ENCODE measurements at places on chromosomes 4 and X.

GRCh38 chr4:37437163-37437562, 192.6 kb downstream of the NWD2 start:
- DNase-seq = no peak

DNA sequence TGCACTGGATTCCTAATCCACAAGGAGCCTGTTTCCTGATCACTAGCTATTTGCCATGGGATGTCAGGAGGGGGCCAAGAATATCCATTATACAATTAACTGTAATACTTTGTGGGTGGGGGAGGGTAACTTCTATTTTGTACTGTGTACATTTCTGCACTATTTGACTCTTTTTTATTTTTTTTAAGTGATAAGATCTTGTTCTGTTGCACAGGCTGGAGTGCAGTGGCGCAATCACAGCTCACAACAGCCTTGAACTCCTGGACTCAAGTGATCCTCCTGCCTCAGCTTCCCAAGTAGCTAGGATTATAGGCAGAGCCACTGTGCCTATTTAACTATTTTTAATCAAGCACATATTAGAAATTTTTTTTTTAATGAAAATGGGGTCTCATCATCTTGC, 134.1 kb downstream of the ELOVL6 start:
- no peak for DNase-seq

DNA sequence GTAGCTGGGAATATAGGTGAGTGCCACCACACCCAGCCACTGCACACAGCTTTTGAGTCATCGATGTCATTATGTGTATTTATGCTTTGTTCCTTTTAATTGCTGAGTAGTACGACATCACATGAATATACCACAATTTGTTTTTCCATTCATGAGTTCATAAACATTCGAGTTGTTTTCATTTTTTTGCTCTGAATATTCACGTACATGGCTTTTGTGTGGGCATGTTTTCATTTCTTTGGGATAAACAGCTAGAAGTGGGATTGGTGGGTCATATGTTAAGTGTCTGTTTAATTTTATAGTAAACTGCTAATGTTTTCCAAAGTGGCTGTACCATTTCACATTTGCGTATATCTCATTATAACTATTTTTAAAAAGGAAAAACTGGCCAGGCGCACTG, 45.1 kb upstream of the KDR start:
- DNase-seq = no peak

DNA sequence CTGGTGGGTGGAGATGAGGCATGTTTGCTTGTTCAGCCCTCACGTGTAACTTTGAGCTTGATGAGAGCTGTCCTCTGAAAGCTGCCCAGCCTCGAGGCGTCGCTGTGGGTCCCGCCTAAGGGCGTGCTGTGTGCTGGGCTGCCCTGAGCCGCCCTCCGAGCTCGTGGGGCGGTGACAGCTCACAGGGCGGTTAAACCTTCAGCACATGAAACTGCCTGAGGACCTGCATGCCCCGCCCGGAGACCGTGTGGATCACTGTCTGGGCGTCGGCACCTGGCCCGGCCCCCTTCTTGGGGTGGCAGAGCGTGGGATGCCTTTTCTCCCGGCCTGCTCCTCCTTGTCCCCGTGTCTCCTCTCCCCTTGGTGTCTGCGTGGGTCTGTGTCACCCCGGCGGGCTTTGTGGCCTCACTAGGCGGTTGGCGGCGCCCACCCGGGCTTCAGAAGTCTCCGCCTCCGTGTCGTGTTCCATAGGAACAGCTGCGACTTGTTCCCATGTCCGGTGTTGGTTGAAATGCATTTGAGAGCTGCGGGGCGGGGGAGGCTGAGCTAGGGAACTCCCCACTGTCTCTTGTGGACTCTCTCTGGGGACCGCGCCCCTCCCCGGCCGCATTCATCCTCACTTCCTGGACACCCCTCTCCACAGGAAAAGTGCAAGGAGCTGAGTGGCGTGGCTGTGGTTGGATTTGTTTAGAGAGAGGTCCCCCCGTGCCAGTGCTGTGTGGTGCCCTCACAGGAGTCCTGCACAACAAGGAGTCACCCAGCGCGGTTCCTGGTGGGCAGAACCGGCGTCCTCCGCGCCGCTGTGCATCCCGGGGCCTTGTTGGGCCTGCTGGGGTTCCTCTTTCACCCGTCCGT, 6.8 kb downstream of the AKAP17A start:
- no peak for DNase-seq

GRCh38 chrX:39309721-39310152, 508.5 kb downstream of the MID1IP1 start:
- no peak for DNase-seq

DNA sequence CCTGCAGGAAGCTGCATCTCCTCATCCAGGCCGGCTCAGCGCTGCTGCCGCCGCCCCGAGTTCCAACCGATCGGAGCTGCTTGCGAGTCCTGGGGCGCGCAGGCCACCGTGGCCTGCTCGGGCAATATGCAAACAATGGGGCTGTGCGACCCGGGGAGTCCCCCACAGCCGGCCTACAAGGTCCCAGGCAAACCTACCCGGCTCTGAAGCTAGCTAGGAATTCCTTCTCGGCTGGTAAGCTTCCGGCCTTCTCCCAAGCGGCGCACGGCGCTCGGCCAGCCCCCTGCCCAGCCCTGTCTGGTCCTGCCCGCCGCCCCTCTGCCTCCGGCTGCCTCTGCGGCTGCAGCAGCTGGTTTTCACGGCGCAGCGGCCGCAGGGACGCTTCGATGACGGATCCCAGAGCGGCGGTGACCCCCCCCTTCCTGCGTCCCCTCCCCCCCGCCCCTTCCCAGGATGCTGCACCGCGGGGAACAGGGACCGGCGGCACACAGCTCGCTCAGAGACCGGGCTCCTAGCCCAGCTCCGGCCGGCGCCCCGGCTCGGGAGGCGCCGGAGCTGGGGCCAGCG, 59.4 kb downstream of the TSC22D3 start:
- DNase-seq = no peak

DNA sequence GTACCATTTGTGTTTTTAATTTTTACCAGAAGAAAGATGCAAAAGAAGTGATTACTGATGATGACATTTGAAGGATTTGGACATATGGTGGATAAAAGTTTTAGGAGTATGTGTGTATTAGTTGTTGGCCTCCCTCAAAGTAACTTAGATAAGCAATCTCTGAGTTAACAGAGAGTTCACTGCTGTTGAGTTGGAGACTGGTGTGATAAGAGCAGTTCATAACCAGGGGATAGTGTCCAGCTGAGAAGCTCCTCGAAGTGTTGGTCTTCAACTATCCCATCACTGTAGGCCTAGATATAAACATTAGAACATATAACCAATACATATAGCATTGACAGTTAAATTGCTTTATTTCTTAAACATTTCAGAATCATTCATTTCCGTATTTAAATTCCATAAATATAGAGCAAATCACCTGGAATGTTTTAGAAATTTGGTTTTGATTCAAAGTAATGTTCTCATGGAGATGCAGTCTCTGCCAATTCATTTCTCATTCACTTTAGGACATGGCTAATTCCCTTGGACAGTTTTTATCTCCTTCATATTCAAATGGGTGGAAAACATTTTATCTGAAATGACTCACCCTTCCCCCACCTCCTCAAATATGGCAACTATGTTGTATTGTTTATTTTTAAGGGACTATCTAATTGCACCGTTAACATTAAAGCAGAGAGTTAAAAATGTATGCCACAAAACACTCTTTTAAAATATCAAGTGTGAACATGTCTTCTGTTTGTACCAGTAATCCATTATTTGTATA, 136.8 kb upstream of the SLC4A4 start:
- DNase-seq = no peak

- no peak for DNase-seq
Observed at GRCh38 chr4:135966936-135967335, 1565.4 kb downstream of the PCDH18 start.

- no peak for DNase-seq
Observed at GRCh38 chrX:140815868-140816267, 106.3 kb downstream of the LINC00632 start.

GRCh38 chr4:71230271-71231128, 108.3 kb upstream of the SLC4A4 start:
- no peak for DNase-seq

DNA sequence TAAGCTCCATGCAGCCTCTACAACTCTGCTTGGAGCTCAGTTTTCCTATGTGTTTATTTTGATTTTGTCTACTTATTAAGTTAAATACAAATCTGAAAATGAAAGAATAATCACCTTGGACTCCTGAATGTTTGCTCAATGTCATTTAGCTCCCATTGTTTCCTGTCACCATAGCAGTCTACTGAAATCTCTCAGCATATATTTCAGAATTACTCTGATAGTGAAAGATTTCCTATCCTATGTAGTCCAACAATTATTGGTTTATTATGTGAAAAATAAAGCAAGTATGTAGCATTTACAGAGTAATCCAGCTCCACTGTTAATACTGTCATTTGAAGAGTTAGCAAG, 168.4 kb downstream of the CBR4 start:
- DNase-seq = no peak

DNA sequence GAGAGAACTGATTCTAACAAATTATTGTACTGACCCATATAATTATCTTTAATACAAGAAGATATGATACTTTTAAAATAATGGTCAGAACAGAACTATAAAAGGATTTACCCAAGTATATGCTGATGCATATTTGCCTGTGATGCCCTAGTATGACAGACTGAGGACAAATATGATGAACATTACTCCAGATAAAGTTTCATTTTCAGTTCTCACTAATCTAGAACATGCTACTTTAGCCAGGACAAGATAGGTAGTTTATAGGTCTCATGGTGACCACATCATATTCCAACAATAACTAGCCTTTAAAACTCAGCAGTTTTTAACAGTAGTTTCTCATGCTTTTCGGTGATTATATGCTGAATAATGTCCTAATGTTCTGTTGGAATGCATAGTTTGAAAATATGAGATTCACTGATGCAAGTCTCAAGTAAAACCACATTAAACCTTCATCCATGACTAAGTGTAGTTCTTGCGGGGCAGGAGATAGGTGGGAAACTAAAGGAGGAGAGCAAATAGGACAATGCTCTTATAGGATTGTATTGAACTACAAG, 295.2 kb upstream of the AGA start:
- DNase-seq = no peak

DNA sequence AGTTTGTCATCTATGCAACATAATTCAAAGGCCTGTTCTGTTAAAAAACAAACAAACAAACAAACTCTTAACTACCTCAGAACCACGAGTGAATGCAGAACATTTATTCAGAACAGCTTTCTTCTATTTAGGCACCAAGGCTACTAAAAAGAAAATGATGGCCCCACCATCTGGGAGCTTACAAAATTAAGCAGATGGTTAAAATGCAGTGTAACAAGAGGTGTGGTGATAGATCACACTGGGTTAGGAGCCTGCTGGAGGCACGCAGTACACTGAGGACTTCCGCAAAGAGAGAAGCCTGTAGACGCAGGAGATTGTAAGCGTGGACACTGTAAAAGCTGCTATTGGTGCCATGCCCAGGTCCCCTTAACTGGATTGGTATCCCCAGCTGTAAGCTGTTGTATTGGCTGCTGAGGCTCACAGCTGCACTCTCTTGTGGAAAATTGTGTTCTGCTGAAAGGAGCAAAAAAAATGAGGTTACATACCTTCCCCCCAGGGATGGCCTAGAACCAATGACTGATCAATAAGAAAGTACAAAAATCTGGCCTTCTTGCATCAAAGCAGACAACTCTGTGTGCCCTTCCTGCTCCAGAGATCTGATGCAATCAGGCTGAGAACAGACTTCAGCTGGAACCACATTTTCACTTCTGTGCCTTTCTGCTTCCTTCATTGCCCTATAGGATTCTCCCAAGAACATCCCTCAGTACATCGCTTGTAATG, 60.0 kb downstream of the SHROOM3 start:
- DNase-seq = no peak

- no peak for DNase-seq
Observed at GRCh38 chrX:142186103-142186502, 19.0 kb downstream of the MAGEC2 start.

DNA sequence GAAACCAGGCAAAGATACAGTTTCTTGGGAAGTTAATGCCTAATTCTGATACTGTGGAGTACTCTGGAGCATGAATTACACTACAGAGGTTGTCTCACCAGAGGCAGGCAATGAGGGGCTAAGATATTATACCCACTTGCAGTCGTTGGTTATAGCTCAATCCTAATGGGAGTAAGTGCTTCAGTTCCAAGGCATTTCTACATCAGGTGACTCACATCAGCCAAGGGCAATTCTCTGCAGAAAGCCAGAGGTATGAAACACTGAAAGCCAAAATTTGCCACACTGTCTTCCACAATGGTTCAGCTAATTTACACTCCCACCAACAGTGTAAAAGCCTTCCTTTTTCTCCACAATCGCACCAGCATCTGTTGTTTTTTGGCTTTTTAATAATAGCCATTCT, 174.0 kb upstream of the IL15 start:
- no peak for DNase-seq

DNA sequence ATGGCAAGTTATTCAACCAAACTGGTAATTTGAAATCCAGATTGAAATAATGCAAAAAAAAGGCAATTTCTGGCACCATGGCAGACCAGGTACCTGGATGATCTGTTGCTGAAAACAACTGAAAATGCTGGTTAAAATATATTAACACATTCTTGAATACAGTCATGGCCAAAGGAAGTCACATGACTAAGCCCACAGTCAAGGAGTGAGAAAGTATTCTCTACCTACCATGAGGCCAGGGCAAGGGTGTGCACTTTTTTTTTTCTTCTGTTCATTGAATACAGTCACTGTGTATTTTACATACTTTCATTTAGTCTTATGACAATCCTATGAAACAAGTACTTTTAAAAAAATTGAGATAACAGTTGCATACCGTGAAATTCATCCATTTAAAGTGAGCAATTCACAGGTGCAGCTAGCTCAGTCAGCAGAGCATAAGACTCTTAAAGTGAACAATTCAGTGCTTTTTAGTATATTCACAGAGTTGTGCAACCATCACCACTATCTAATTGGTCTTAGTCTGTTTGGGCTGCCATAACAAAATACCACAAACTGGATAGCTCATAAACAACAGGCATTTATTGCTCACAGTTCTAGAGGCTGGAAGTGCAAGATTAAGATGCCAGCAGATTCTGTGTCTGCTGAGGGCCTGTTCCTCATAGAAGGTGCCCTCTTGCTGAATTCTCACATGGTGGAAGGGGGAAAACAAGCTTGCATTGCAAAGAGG, 4.8 kb upstream of the MPP1 start:
- DNase-seq = no peak

- DNase-seq = no peak
Observed at GRCh38 chr4:143399113-143399949, 62.7 kb downstream of the GAB1 start.

GRCh38 chrX:38800981-38801845, at the start of gene MID1IP1:
Gene MID1IP1, plus strand, starts transcription at chrX:38801459. Its CDS starts 3,488 bp downstream, at chrX:38804947.
- DNase-seq = peak; percentile 75

DNA sequence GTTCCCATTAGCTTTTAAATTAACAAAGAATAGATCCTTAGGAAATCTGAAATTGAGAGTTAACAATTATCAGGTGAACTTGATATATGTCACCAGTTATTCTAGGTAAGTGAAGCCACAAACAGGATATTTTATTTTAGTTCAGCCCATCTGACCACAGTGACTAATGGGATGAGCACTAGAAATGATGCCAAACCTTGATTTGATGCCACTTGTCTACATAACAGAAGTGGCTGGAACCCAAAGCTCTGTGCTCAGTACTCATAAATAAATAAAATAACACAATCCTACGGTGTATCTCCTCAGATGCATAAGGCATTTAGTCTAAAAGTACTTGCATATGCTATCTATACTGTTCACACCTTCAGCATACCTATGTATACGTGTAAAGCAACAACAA, 12.2 kb downstream of the SLITRK4 start:
- no peak for DNase-seq

GRCh38 chr4:7983296-7983695, 43.6 kb upstream of the AFAP1 start:
- no peak for DNase-seq

GRCh38 chr4:169988252-169988651, 37.9 kb downstream of the MFAP3L start:
- DNase-seq = no peak
